ENCODE measurements at places on chromosomes 5 and 9. TPM values are rescaled to one million over a fixed set of nuclear protein-coding genes. Genes with fewer than 3 reads are reported as not detected.

DNA sequence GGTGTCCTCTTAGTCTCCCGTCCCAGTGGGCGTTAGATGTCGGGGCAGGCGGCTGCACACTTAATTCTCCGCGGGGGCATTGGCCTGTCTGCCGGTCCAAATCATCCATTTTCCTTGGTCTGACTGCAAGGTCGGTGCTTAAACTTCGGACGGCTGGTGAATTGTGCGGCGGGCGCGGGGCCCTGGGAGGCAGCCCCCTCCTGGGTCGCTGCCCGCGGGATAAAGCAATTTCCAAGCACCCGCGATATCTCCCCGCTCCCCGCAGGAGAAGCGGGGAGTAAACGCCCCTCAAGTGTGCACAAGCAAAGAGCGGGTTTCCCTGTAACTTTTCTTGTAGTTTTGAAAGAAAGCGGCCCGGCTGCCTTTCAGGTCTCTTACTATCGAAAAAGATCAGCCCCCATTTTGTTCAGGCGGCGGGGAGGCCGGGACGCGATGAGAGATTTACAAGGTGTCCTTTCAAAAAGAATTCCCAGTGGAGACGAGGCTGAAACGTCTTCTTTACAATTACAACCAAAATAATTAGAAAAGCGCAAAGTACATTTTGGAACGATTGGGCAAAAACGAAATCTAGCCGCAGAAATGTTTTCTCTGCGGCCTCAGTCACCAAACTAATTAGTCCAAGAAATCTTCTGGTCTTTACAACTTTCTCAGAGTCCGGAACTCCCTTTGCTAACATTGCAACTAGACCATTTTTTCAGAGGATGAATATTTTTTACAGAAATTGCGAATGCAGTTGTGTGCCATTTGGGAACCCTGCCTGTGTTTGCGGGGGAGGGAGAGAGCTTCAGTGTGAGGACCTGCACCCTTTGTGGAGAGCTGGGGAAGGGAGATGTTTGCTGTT, 1.8 kb downstream of the IRX1 start:
- DNase-seq, result no peak

- peak; percentile 57 for DNase-seq
Observed at GRCh38 chr5:14664270-14665100, at the start of gene OTULIN. Gene OTULIN, plus strand, starts transcription at chr5:14664718. Its CDS starts 108 bp downstream, at chr5:14664826.

- DNase-seq, result peak; percentile 96
Observed at GRCh38 chr9:129776938-129777768, 24.3 kb upstream of the PTGES start.

DNA sequence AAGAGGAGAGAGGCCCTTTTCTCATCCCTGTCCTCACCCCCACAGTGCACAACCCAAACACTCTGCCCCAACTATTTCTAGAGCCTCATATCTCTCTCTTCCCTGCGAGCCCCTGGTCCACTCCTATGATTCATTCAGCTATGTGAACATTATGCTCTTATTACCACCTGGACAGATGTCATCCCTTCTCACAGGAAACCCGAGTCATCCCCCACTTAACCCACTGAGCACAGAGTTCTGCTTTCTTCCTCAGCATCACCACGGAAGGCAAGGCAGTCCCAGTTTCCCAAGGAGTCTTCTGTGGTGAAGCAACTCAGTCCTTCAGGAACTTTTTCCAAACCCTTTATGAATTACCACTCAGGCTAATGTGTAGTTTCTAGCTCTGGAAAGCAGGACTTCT, 1.3 kb downstream of the DNAI1 start:
- no peak for DNase-seq

- DNase-seq, result no peak
Observed at GRCh38 chr9:83231039-83231438, 168.1 kb upstream of the RASEF start.

DNA sequence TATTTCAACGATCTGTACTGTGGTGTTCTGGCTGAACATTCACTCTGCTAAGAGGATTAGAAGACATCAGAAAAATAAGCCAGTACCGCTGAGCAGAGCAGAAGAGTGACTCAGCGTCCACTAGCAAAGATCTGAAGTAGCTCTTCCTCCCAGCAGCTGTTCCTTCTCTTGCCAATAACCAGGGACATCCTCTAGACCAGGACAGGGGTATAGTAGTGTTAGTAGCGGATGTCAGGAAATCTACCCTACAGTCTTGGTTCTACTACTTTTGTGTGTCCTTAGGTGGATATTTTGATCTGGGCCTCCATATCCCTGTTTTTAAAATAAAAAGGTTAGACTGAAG, 103.6 kb downstream of the TSSK1B start:
- DNase-seq, result no peak

DNA sequence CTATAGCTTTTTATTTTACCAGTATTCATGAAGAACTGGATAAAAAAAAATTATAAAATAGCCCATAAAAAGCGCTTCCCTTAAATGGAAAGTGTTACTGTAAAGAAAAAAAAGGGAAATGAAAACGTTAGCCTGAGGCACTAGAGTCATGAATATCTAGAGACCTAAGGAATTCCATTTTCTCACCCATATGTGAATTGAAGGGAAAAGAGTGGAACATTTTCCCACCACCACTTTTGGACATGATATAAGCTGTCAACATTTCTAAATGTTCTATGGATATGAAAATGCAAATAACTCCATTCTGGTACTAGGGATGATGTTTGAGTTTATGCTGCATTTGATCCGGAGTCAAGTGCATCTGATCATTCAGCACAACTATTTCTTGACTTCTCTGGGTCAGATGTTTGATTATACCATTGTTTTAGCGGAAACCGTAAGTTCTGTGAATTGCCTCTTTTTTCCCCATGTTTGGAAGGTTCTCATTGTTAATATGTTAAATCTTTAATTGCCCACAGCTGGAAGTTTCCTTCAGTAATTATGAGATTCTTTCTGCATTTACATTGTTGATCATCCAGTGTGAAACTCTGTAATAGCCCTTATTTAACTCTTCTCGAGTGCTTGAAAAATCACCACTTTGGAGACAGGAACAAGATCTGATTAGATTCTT, 467.4 kb upstream of the SEMA6A start:
- no peak for DNase-seq

DNA sequence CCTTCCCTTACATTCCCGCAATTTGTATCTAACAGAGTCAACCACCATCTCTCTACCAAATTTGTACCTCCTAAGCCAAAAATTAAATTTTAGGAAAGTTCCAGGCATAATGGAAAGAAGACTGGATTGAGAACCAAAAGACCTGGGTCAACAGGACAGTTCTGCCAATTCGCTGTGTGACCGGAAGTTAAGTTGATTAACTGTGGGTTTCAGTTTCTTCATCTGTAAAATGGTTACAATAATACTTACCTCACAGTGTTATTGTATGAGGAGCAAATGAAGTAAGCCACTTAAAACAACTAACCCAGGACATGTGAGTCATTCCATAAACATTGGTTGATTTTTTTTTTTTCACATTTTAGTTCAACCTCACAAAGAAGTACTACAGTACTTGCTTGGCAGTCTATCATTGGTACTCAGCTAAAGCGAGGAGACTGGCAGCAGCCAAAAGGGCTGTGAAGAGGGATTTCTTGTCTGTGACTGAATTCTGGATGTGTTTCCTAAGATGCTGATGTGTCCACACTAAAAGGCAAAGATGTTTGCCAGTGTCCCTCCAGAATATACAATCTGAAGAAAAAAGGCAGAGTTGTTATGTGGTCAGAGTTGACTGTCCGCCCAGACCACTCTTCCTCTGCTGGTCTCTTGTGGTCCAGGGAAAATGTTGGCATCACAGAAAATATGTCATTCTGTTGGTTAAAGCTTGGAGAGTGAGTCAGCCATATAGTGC, 198.6 kb downstream of the TLE1 start:
- peak; percentile 76 for DNase-seq

GRCh38 chr9:81390792-81391456, 298.4 kb downstream of the TLE1 start:
- no peak for DNase-seq

DNA sequence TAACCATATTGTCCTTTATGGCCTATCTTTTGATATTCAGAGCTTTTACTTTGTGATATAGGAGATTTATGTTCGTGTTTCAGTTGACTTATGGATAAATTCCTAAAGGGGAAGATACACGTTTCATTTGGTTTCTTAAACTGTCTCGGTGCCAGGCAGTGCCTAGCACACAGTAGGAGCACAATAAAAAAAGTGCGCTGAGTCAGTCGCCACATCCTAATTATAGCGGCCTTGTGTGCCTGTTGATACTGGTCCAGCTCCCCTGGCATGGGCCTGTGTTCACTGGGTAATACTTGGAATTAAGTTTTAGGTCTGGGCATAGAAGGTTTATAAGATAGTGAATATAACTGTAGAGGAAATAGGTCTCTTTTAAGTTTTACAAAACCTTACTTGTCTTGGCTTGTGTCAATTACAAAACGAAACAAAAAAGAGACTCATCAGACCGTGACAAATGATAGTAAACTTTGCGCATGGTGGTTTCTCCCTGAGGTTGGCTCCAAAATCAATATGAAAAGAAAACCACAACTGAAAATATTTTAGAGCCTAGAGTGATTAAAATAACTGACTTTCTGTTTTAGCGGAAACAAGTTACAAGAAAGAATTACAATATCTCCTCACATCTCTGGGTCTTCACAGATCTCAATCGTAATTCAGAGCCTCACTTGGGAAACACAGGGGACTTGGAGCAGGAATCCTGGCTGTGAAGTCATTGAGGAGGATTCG, 84.8 kb downstream of the MVB12B start:
- peak; percentile 25 for DNase-seq

- DNase-seq, result no peak
Observed at GRCh38 chr5:79595086-79595485, 17.2 kb upstream of the TENT2 start.

The OSMR gene
- 46.7 TPM for total RNA-seq

The STPG3 gene
- not detected for total RNA-seq

The FAM151B gene
- 3.8 TPM for total RNA-seq
